Effector memory CD8-positive, alpha-beta T cell (primary cell): ENCODE measurements at places on chromosomes 1 and 21.

- no peak for DNase-seq
Measured at GRCh38 chr21:16517383-16517782, 787.6 kb downstream of the USP25 start.

DNA sequence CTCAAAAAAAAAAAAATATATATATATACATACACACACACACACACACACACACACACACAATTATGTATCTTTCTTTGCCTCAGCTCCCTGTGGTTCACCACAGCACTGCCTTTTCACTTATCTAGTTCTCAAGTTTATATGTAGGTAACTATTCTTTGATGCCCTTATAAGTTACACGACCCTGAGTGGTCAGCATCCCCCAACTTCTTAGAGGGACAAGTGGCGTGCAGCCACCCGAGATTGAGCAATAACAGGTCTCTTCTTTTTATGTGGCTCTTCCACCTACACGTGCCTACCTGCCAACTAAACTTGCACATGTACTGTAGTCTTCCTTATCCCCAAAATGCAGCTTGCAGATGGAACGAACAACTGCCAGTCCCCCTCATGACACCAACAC, 120.8 kb downstream of the GABPA start:
- no peak for DNase-seq

DNA sequence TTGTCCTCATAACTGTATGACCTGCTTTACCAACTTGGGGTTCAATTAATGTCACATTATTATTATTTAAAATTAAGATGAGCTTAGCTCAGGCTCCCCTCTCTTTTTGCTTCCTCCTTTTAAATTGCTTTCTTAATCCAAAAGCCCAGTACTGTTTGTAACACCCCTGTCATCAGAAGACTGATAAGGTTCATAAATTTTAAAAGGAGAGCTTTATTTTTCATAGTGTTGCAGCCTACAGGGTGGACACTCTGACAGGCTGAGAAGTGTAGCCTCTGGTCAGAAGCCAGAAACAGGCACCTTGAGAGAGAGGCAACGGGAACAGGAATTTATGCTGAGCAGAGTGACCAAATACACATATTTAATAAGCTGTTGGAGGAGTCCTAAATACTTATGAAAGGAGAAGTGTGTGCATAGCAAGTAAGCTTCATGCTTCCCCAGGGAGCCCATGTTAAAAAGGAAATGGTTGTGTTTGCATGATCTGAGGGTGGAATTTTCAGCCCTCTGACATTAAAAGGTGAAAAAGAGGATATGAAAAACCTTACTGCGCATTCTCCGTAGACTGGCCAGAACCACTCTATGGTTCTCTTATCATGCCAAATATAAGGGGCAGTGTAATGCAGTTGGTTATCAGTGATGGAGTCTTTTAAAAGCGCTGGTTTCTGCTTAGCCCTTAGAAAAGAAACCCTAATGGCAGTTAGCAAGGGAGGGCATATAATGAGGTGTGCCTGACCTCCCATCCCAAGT, 30.5 kb upstream of the FGGY start:
- no peak for DNase-seq

DNA sequence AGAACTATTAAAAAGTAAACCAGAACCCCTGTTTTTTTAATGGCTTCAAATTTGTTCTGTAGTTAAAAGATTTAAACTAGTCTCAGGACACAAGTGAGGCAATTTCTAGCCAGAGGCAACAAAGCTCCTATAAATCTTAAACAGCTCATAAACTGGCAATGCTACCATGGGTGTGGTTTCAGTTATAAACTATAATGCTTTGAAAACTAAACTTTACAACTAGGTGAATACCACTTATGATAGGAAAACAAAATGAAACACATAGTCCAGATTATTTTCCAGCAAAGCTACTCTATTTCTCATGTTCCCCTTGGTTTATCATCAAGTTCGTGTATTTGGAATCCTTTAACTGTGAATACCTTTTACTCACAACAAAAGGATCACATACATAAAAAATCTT, 282.5 kb downstream of the VAV3 start:
- DNase-seq = no peak

DNA sequence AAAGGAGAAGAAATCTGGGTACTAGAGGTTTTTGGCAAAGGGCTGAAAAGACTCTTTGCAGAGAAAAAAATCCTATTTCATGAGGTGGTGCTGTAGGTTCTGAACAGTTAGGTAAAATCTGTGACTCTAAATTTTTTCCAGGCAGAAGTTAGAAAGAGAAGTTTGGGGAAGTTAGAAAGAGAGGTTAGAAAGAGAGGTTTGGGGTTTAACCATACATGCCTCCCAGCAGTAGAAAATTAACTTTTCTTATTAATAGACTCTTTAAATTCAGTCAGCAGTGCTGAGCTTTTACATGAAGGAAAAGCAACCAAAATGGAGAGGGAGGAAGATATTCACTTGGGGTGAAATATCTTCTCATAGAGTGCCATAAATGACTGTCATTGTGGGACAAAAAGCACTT, 12.2 kb downstream of the AMY1C start:
- DNase-seq = no peak

DNA sequence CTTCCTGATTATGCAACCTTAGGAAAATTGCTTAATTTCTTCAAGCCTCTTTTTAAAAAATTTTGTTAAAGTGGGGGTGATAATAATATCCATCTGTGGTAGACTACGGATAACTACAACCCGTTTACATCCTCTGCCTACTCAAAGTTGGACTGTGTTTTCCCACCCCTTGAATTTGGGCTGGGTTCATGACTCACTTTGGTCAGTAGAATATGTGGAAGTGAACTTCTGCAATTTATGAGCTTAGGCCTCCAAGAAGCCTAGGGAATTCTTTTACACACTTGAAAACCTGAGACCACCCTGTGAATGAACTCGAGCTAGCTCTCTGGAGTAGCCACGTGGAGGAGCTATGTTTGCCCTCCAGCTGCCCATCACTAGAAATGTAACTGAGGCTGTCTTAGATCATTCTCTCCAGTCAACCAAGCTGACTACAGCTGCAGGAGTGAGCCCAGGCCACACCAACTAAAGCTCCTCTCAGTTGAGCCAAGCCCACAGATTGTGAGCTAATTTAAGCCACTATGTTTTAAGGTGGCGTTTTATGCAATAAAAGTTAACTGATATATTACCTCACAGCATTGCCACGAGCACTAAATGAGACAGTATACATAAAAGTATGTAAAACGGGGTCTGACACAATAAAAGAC, 29.6 kb upstream of the CACHD1 start:
- no peak for DNase-seq

DNA sequence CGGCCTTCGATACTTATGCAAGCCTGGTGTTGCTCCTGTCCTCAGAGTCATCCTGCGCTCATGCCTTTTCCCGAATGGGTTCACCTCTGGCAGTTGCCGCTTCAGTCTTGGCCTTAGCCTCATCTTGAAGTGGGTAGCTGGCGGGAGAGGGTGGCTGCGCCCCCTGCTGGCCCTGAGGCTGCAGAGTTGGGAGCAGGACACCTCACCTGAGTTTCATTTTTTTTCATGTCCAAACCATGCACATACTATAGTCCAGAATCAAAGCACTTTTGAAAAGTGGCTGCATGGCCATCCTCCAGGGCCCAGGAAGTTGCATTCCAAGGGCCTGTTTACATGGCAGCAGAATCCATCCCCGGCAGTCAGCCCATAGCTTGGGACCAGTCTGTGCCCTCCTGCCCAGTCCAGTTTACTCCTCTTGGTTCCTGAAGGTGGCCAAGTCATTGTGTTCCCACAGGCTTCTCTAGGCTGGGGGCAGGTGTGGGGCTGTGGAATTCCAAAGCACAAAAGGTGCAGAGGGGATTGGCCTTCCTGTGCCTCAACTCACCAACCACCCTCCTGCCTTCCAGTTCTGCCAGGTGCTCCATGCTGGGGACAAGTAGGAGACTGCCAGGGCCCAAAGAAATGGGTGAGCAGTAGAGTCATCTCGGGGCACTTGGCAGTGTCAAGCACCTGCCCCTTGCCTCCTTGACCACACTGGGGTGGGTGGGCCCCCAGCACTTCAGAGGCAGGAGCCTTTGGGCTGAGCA, 44.0 kb downstream of the YARS1 start:
- peak; percentile 72 for DNase-seq

DNA sequence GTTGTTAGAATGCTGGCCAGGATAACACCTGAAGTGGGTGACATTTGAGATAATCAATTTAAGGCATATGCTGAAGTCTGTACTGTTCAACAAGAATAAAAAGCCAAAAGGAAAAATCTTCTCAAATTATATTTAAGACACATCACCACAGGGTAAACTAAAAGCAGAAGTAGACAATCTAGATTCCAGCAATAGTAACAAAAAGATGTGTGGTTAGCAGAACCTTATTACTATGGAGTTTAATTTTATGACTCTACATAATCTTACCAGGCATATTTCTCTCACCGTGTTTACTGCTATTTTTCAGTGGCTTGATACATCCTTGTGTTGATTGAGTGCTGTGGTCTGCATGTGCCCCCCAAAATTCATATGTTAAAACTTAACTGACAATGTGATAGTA, 300.4 kb upstream of the ZP4 start:
- no peak for DNase-seq
